Fibroblast of the aortic adventitia (primary cell): ENCODE measurements at places on chromosomes 7 and 10.

DNA sequence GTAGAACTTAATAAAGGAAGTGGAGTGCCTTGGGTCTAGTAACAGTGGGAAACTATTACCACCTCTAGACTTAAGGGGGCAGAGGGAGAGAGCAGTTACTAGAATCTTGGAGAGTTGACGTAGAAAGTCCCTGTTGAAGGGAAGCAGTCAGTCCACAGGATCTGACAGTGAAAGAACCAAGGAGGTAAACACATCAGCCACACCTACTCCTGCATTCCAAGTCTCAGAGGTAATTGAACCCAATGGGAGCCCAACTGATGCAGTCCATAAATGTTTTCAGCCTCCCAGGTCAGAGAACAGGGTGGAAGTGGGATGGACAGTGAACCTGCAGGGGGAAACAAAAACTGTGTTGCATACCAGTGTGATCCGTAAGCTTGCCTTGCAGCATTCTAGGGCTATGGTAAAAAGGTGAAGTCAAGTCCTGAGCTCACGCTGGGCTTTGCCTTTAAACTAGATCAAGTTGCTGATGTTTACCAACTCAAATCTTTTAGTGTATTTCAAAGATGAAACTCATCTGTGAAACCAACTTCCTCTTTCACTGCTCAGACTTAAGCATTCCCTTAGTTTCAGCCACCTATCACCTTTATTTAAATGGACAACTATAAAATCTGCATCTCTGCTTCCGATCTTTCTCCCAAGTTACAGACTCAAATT is 57.2 kb downstream of the SLC16A12 start:
- no peak for DNase-seq

DNA sequence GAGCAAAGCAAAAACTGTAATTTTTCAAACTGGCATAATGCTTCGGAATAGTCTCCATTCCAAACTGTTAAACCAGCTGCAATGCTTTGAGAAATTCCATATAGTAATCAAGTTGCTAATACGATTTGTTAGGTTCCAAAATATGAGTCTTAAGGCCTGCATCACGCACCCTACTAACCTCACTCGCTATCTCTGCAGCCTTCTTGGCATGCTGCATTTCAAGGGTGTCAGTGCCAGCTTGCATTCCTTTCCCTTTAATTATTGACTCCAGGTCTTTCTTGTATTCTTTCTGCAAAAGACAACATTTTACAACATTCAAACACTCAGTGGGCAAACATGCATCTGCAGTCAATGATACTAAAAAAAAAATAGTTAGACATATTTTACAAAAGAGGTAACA is 61.8 kb downstream of the NEBL start:
- DNase-seq, result no peak

DNA sequence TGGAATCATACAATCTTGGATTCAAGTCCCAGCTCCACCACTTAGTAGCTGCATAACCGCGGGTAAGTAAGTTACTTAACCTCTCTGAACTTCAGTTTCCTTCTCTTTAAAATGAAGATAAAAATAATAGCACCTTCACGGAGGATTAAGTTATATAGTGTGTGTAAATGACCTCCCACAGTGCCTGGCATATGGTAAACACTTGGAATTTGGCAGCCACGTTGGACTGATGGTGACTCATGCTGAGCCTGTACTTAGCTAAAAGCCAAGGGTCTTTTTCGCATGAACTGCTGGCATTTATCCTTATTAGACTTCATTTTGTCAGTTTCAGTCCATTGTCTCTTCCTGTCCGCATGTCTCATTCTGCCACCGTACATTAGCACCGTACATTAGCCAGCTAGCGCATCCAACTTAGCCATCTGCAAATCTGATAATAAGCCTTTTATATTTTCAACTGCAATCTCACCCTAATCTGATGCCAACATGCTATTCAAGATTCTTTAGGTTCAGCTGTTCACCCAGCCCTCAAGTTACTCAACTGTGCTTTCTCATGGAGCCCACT is 11.2 kb downstream of the SLC13A4 start:
- DNase-seq, result peak; percentile 85

DNA sequence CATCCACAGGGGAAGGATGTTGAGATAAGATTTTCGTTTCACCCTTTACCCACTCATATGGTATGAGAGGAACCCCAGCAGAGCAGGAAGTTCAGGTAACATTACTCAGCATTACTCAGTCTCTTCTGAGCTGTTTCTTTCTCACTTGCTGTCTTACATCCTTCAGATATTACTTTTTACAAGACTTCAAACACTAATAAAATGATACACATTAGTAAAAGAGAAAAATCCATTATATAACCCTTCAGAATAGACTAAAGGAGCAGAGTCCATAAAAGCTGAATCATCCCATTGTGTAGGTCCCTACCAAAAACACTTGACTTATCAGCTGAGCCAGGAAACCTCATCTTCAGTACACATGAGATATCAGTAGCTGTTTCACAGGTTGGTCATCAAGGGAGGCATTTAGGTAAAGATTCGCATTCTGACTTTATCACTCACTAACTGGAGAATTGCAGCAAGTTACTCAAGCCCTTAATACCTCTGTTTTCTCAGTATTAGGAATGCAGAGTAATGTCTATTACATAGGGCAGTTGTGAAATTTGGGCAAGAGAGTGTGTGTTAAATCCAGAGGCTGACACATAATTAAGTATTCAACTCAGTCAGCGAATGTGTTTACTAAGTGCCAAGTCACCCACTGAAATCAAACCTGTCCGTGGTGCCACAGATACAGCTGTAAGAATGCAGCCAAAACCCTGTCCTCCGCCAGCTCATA is 44.7 kb downstream of the KLF6 start:
- peak; percentile 87 for DNase-seq

DNA sequence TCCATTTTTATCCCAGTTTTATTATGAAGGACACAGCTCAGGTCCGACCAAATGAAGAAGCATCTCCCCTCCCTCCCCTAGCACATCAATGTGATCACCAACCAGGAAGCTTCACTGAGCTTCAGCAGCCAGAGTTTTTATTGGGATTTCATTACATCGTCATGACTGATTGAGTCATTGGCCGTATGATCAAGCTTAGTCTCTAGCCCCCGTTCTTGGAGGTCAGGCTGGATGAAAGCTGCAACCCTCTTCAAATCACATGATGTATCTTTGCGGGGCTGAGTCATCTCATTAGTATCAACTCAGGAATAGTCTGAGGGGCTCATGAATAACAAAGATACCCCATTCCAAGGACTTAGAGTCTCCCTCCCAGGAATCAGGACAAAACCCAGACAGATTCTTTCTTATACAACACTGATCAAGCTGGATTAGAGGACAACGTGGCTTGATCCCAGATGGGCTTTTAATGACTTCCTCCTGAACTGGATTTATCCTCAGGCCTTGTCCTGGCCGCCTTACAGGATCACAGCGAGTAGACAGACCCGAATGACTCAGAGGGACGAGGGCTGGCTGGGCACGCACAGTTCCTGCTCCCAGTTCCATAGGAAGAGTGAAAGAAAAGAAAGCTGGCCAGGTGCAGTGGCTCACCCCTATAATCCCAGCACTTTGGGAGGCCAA is 14.5 kb downstream of the LIMK1 start:
- DNase-seq, result peak; percentile 87

- no peak for DNase-seq
These were observed 387.9 kb downstream of the TCERG1L start for GRCh38 chr10:130923596-130923995.

DNA sequence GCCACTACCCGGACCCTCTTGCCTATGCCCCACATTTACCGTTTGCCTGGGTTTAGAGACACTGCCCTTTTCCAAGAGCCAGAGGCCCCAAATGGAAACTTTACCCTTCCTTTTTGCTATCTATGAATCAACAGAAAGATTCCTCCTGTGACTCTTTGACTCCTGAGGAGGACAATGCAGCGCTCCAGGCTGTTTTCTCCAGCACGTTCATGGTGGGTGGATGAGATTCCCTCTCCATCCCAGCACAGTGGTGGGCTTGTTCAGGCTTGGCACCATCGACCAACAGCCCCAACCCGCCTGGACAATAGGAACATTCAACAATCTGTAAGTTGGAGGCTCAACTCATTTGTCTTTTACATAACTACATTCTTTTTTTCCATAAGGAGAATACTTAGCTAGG is 55.9 kb downstream of the DLD start:
- no peak for DNase-seq

GRCh38 chr7:14403587-14403986 is 414.1 kb upstream of the ETV1 start:
- DNase-seq, result peak; percentile 6

DNA sequence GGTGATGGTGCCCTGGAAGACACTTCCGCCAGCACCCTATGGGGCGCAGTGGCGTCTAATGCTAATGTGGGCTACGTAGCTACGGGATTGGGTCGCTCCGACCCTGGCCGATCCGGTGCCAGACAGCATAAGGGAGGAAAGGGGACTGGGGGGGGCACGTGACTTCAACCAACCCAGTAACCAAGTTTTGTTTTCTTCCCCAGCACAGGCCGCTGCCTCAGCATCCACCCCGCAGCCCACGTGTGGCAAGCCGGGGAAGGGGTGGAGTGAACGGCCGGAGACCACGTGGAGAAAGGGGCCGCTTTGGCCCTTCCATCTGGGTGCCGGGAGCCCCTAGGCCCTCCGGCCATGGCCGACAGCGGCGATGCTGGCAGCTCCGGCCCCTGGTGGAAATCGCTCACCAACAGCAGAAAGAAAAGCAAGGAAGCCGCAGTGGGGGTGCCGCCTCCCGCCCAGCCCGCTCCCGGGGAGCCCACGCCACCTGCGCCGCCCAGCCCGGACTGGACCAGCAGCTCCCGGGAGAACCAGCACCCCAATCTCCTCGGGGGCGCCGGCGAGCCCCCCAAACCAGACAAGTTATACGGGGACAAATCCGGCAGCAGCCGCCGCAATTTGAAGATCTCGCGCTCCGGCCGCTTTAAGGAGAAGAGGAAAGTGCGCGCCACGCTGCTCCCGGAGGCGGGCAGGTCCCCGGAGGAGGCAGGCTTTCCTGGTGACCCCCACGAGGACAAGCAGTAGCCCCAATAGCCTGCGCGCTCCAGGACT is 2.5 kb downstream of the PRR15 start:
- DNase-seq, result no peak

DNA sequence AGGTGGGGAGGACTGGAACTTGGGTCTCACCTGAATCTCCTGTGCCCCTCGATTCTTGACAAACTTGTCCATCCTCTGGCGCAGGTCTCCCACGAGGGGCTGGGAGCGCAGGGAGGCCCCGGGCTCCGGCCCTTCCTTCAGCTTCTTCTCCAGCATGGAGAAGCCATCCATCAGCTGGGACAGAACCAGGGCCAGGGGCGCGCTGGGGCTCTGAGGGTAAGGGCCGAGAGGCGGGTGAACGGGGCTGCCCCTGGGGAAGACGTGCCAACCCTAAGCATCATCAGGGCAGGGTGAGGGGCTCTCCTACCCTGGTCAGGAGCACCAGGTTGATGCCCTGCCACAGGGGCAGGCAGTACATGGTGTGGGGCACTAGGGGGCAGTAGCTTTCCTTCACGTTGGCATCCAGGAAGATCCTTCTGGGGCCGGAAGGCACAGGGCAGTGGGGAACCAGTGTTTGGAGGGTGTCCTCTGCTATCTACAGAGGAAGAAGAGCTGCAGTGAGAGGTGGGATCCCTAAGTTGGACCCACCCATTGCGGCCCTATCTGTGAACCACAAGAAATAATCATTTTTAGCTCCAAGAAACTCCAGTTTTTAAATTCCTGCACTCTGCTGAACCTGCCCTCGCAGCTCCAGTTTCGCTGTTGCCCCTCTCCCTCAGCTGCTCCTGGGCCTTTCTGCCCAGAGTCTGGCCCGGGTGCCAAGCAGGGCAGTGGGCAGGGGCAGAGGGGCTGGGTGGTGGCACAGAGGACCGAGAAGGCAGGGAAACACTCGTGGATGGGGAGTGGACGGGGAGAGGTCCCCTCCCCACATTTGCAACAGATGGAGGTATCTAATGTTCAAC is 10.8 kb upstream of the PYROXD2 start:
- peak; percentile 35 for DNase-seq

DNA sequence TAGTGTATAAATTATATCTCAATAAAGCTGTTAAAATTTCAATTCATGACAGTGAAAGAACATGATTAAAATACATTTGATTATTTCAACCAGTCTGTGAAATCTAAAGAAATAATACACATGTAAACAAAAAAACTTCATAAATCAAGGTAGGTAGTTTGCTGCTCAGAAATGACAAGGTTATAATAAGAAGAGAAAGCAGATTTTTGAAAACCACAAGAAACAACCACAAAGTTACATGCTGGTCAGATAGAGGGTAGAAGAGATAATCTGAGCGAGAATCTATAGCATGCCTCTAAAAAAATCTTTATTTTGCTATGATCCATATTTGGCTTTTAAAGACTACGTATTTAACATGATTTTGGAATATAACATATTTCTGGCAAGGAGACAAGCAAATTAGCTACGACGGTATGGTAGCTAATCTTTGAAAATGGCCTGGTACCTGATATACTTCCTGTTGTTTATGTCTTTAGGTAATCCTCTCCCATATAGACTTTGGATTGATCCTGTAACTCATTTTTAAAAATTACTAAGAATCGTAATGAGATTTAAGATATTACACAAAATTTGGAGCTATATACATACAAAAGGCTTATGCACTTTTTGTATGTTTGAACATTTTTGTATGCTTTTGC is 23.5 kb upstream of the VCL start:
- DNase-seq, result no peak

GRCh38 chr10:44982496-44982895 is 3.9 kb upstream of the DEPP1 start:
- no peak for DNase-seq

- no peak for DNase-seq
These were observed 85.9 kb downstream of the MAD1L1 start for GRCh38 chr7:2146676-2147472.

DNA sequence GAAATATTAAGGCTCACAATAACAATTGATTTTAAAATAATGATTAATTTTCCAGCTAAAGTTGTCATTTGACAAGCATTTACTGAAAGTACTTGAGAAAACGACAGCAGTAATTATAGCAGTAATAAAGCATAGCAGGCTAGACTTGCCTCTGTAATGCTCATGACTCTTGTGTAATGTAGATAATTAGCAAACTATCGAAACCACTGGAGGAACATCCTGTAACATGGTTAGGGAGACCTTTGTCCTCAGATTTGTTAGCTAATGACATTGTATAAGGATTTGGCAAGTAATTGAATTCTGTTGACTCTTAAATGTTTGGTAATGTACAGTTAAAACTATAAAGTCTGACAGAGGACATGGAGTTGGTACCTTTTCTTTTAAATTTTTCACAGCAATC is 24.8 kb downstream of the ARL4A start:
- no peak for DNase-seq

DNA sequence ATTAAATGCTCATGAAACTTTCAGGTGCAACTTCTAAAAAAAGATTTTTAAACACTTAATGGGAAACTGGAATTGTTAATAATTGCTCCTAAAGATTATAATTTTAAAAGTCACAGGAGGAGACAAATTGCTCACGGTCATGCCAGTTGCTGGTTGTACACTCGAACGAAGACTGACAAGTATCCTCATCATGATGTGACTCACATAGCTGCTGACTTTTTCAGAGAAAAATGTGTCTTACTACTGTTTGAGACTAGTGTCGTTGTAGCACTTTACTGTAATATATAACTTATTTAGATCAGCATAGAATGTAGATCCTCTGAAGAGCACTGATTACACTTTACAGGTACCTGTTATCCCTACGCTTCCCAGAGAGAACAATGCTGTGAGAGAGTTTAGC is 79.3 kb downstream of the ITGB8 start:
- DNase-seq, result no peak

- no peak for DNase-seq
These were observed 360.4 kb downstream of the RPS24 start for GRCh38 chr10:78394047-78394446.

GRCh38 chr7:156659961-156660360 is 19.4 kb downstream of the RNF32 start:
- DNase-seq, result no peak

- DNase-seq, result no peak
These were observed 47.8 kb downstream of the NOD1 start for GRCh38 chr7:30430777-30431176.

GRCh38 chr7:7090460-7090859 is 91.9 kb upstream of the C1GALT1 start:
- DNase-seq, result no peak
